ENCODE measurements at places on chromosomes 5 and 9.

DNA sequence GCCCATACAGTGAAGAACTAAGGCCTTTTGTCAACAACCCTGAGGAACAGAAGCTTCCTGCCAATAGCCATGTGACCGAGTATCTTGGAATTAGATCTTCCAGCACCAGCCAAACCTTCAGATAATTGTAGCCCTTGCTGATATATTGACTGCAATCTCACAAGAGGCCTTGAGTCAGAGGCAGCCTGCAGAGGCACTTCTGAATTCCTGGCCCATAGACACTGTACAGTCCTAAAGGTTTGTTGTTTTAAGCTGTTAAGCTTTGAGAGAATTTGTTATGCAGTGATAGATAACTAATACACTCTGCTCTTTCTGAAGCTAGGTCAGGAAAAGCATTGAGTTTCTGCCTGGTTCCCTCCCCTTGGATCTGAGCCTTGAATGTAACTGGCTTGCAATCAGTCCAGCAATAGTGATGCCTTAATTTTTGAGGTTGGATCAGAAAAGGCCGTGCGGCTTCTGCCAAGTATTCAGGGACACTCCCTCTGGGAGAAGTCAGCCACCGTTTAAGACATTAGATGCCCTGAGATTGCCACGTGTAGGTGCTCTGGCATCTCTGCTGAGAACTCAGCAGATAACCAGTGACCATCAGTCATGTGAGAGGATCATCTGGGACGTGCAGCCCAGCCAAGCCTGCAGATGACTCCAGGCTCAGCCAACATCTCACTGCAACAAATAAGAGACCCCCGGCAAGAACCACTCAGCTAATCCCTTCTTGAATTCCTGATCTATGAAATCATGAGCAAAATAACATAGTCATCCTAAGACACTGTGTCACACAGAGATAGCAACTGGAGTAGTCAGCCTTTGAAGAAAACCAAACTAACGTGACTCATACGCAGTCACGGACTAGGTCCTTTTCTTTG, 126.8 kb upstream of the STC2 start:
- no peak for DNase-seq

DNA sequence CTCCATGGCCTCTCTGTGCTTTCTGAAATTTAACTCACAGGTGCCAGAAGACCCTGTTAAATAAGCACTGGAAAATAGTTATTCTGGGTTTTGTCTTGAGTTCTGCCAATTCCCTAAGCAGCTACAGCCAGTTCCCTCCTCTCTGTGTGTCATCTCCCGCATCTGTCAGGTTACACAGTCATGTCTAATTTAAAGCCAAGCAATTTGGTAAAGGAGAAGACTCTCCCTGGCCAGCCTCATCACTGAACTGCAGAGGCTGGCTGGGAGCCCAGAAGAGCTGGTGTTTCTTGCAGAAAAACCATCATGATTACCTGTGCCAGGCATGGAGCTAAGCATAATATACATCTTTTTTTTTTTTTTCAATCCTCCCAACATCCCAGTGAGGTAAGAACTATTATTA, 141.3 kb upstream of the ZNF366 start:
- no peak for DNase-seq

- DNase-seq: no peak
These were observed 521.9 kb downstream of the DTWD2 start for GRCh38 chr5:118466418-118466817.

DNA sequence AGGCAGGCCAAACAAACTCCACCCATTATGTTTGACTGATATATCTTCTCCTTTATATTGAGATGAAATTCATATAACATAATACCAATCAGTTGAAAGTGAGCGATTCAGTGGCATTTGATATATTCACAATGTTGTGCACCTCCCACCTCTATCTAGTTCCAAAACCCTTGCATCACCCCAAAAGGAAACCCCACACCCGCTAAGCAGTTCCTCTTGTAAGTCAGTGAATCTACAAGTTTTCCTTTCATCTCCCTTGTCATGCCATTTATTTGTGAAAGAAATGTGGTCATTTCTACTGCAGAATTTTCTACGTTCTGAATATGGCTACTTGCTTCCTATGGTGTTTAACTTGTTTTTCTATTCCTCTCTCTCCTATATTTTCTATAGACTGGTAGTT, 99.4 kb upstream of the PTPN3 start:
- no peak for DNase-seq

DNA sequence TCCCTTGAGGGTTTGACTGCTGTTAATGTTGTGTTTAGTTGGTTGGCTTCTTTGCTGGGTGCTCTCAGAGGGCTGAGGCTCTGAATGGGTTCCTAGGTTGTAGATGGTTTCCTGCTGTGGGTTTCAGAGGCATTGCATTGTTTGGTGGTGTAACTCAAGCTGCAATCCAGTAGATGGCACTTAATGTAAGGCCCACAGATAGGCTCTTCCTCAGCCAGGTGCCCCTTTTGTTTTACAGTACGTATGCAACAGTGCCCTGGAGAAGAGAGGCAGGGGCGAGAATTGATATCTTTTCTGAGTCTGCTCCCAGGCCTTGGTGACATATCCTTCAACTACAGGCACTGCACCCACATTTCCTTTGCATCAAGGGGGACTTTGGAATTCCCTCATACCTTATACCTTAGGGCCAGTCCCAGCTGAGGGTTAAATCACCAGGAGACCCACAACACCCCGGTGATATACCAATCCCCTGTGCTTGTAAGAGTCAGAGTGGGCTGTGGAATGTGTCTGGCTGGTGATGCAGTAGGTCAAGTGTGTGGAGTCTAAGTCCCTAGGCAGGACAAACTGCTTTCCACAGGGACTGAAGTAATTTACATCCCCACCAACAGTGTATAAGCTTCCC, 7.0 kb upstream of the UGT3A2 start:
- DNase-seq: no peak

DNA sequence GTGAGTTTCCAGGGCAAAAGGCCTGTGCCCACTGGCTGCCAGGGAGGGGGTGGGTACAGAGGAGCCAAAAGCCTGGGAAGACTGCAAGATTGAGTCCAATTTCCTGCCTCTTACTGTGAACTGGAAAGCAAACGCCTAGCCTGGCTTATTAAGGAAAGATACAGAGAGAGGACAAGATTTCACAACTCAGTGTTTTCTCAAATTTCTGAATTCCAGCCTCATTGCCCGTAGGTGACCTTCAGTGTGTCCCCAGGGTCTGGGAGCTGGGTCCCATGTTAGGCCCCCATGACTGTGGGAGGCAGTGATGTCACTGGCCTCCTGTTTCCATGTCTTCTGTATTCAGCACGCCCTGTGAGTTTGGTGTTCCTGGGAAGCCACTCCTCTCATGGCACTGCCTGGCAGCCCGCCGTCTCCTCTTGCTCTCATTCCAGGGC, 60.6 kb upstream of the PTPN3 start:
- no peak for DNase-seq

DNA sequence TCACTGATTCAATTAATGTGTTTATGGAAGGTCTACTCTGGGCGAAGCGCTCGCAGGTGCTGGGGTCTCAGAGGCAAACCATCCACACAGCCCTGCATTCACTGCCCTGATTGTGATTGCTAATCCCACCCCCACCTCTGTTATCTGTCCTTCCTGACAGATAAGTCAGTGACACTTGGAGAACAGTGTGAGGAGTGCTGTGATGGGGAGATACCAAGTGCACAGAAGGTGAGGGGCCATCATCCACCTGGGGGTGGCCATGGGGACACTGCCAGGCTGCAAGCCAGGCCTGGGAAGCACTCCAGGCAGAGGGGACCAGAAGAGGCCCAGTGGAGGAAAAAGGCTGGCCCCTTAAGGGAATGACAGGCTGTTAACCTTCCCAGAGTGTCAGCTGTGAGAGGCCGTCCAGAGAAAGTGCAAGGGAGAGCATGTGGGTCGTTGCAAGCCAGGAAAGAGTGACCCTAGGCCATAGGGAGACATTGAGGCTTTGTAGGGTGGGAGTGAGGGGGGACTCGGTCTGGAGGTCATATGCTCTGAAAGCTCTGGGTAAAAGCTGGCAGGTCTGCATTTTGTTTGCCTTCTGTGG, 18.0 kb downstream of the IL9 start:
- peak; percentile 40 for DNase-seq

DNA sequence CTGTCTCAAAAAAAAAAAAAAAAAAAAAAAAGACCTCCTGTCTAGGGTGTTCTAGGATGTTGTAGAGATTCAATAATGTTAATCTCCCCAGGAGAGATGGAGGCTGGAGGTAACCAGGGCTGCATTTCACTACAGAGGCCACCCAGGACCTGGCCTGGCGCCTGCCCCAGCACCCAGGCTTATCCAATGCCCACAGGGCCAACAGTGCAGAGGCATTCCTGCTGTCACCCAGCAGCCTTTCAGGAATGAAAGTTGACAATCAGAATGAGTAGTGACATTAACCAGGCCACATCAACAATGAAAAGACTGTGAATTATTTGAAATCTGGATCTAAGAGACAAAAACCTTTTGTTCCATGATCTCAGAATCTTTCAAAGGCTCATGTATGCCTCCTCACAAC, 36.2 kb upstream of the GABRP start:
- no peak for DNase-seq

- no peak for DNase-seq
These were observed 428.7 kb downstream of the GABRG2 start for GRCh38 chr5:162496100-162496808.

- no peak for DNase-seq
These were observed 166.2 kb upstream of the PPP2R2B start for GRCh38 chr5:147044572-147045273.

- DNase-seq: no peak
These were observed 287.0 kb downstream of the PIK3R1 start for GRCh38 chr5:68502531-68502930.

- DNase-seq: no peak
These were observed 12.0 kb upstream of the DAP start for GRCh38 chr5:10772901-10773585.

DNA sequence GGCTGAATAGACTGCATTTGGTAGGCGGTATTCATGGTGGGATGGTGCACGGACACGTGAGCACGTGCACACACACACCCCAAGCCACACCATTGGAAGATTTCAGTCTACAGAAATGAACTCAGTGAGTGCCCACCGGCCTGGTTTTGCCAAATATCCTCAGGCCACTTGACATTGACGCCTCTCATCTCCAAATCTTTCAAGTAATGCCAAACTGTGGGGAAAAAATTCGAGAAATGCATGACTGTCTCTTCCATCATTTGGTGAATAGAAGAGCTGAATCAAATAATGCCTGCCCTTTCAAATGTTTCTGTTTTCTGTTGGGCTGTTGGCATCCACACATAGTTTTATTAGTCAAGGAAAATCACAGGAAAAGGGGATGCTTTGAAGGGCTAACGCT, 182.3 kb upstream of the EFNA5 start:
- DNase-seq: no peak

GRCh38 chr9:36008774-36009300, 27.9 kb upstream of the RECK start:
- peak; percentile 72 for DNase-seq

DNA sequence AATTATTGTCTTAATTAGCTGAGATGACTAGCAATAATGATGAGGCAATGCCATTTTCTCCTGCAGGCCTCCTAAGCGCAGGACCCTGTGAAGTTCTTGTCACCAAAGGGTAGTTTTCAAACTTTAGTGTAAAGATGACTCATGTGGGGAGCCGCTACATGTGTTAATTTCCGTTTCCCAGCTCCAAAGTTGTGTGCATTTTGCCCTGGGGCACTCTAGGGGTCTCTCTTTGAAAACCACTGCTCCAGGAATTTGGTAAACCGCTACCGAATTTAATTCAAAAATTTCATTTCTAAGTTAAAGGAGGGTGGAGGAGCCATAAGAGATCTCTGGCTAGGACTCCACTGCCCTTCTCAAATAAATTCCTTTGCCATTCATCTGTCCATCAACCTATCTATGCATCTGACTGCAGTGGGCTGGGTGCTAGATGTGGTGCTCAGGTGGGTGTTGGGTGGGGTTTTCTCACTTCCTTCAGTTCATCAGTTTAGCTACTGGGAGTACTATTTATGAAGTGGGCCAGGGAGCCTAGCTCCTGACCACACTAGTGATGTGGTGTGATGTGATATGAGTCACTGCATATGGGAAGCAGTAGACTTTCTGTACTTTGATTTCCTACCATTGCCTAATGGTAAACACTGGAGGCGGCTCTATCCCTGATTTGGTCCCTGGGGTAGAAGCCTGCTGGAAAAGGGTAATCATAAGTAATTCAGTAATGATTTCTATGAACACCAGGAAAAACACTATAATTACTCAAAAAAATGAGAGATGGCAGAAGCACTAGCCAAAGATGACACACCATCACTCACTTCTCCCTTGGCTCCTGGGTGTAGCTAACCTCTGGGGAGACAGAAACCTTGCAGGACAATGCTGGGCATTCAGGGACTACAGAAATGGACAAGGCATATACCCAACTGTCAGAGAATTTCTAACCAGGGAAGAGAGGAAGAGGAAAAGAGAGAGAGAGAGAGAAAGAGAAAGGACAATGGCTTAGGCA, 4.0 kb upstream of the ZSWIM6 start:
- no peak for DNase-seq

GRCh38 chr9:121399126-121399882, 29.3 kb upstream of the STOM start:
- no peak for DNase-seq

DNA sequence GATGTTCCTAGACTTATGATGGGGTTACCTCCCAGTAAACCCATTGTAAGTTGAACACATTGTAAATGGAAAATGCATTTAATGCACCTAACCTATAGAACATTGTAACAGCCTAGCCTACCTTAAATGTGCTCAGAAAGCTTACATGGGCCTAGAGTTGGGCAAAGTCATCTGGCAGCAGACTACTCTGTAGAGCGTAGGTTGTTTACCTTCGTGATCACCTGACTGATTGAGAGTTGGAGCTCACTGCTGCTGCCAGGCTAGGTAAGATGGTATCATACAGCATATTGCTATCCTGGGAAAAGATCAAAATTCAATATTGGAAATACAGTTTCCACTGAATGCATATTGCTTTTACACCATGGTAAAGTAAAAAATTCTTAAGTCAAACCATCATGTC, 95.4 kb downstream of the HTR4 start:
- DNase-seq: no peak

DNA sequence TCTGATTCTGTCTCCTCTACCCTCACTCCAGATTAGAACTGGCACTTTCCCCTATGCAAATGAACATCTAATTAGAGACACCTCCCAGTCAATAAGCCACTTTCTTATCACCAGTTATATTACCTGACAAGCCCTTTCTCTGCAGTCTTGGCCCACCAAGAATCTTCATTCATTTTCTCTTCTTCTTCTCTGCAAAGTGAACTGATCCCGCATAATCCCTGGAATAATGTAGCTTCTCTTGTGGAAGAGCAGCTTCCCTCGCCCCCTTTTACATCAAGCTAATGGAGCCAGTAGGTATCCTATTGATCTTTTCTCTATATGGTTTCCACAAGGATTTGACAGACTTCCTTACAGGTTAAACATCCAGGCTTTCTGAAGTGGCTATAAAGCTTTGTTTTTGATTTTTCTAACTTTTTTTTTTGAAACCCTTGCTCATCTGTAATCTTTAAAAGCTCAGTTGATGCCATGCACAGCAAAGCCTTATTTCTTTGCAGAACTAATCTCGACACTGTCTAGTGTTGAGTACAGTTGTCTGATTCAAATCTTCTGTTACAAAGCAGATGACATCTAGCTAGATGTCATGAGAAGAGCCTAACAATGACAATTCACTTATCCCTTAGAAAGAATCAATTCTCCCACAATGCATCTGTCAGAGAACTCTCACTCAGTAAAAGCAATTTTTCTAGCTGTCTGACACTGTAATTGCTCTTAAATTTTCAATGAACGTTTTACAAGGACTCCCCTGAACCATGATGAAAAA, 281.4 kb downstream of the ISL1 start:
- DNase-seq: no peak

GRCh38 chr5:88756953-88757352, 126.0 kb downstream of the MEF2C start:
- DNase-seq: no peak

GRCh38 chr9:113636165-113636564, 172.6 kb downstream of the RGS3 start:
- peak; percentile 41 for DNase-seq

GRCh38 chr9:18718393-18718792, 244.4 kb downstream of the ADAMTSL1 start:
- DNase-seq: no peak

Data from suprapubic skin (tissue), 4 donors.